Cardiac septum (tissue), 1 donor: ENCODE measurements at places on chromosomes 6 and 20. TPM values are rescaled to one million over a fixed set of nuclear protein-coding genes. Genes with fewer than 3 reads are reported as not detected.
A peak's percentile ranks its signal among the peaks of the same experiment; 100 is the strongest.

DNA sequence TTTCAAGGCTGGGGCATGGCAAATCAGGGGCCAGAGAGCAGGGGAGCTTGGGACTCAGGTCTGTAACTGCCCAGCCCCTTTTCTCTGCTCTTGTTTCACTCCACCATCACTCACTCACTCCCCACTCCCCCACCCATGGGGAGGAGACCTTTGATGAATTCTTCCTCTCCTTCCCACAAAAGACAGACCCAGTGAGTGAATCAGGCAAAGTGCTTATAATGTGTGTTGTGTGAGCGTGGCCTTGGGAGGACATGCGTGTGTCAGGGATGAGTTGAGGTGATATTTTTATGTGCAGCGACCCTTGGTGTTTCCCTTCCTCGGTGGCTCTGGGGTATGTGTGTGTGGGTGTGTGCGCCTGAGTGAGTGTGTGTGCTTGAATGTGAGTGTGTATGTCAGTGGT, 1.0 kb upstream of the CUL9 start:
- no peak for DNase-seq

AVP gene
- total RNA-seq, result not detected

BANF2 gene
- not detected for total RNA-seq

C20orf204 gene
- total RNA-seq, result 0.86 TPM

SPAG4 gene
- total RNA-seq, result 3.5 TPM

DNA sequence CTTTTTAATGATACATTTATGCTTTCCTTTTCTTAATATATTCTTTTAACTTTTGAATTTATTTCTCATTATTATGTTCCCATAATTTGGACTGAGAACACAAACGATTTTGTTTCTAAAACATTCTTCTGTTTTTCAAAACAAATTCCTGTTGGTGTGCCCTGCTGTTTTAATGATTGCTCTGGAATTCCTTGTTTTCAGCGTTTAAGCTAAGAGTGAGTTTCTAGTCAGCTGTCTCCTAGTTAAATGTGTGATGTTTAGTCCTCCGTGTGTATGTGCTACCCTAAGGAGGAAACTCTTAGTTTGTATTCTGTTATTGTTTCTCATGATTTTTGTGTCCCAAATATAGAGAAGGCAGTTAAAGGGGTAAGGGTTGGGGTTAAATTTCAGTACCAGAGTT, 306.1 kb upstream of the RGS17 start:
- DNase-seq, result no peak

- DNase-seq, result no peak
Measured at GRCh38 chr6:52532457-52532856, 44.4 kb downstream of the TRAM2 start.

GRCh38 chr6:16752206-16752866, 8.9 kb downstream of the ATXN1 start:
- no peak for DNase-seq

- DNase-seq, result no peak
Measured at GRCh38 chr20:23039136-23039875, 4.2 kb downstream of the SSTR4 start.

- DNase-seq, result no peak
Measured at GRCh38 chr20:16615199-16615598, 42.0 kb upstream of the KIF16B start.

GRCh38 chr6:1787894-1788293, 178.2 kb downstream of the FOXC1 start:
- no peak for DNase-seq

POPDC3 gene
- 35.1 TPM for total RNA-seq

GRCh38 chr6:108435391-108435790, 125.3 kb upstream of the FOXO3 start:
- DNase-seq, result no peak

DNA sequence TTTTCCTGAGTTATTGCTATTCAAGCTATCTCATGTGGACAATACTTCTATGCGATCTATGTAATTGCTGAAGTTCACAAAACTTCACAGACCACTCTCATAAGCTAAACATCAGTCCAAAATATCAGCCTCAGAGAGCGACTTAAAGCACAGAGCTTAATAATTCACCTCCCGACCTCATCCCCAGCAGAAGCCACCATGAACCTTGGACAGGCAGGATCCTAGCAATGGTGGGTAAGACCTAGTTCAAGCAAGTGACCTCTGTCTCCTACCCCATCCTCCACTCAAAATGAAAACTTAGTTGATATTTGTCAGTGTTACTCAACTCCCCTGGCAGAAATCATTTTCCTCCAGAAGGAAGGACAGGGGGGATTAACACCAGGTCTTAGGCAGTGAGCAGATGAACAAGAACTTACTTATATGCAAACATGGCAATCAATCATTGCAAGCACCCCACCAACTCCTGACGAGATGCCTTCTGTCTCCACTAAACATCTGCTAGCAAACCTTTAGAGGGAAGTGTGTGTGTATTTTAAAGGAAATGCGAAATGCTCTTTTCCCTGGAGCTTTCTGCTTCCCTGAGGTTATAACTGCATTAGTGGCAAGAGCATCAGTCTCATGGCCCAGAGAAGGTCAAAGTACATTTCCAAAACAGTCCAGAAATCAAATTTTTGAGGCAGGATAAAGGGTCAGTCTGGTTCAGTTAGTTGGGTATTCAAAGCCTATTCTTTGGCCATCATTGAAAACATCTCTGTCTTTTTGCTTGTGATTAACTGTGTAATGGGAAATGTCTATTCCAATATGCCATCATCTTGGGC, 90.0 kb downstream of the SLC22A23 start:
- peak; percentile 14 for DNase-seq

PKIB gene
- 0.38 TPM for total RNA-seq

CNR1 gene
- total RNA-seq, result 2.9 TPM

- DNase-seq, result no peak
Measured at GRCh38 chr6:14487625-14488024, 370.1 kb downstream of the CD83 start.

TNF gene
- 0.38 TPM for total RNA-seq

GRCh38 chr6:104710543-104711335, 149.0 kb downstream of the HACE1 start:
- DNase-seq, result no peak

GRCh38 chr6:41573276-41573675, 27.1 kb downstream of the FOXP4 start:
- DNase-seq, result no peak

RIMS4 gene
- total RNA-seq, result 0.27 TPM

- DNase-seq, result no peak
Measured at GRCh38 chr6:163085426-163085825, 329.1 kb upstream of the QKI start.
